Fibroblast of skin of left biceps (primary cell): ENCODE measurements at places on chromosomes 2 and 18.

DNA sequence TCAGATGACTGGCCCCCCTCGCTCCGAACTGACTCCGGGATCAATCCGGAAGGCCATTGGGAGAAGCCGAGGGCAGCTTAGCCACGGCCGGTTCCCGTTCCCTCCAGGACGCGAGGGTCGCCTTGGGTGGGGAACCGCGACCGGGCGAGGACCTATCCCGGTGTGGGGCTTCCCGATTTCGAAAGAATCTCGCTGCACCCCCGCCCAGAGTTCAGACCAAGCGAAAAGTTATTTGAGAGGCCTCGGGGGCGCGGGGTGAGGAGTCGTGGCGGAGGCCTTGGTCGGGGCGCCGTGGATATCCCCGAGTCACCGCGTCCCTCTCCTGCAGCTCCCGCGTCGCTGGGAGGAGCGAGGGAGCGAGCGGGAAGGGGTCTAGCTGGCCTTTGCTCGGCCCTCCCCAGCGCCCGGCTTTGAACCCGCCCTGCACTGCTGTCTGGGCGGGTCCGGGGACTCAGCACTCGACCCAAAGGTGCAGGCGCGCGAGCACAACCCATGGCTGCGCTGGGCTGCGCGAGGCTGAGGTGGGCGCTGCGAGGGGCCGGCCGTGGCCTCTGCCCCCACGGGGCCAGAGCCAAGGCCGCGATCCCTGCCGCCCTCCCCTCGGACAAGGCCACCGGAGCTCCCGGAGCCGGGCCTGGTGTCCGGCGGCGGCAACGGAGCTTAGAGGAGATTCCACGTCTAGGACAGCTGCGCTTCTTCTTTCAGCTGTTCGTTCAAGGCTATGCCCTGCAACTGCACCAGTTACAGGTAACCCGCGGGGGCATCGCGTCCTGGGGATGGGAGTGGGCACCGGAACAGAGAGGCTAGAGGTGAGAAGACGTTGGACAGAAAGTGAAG lies at the start of gene CYP27A1:
CYP27A1 (plus strand) TSS at position 457 of the 837 bp plus-strand sequence; CDS start at position 493, 36 bp downstream.
- DNase-seq: no peak

GRCh38 chr2:219280651-219281050 lies 1.5 kb downstream of the DNAJB2 start:
- no peak for DNase-seq

DNA sequence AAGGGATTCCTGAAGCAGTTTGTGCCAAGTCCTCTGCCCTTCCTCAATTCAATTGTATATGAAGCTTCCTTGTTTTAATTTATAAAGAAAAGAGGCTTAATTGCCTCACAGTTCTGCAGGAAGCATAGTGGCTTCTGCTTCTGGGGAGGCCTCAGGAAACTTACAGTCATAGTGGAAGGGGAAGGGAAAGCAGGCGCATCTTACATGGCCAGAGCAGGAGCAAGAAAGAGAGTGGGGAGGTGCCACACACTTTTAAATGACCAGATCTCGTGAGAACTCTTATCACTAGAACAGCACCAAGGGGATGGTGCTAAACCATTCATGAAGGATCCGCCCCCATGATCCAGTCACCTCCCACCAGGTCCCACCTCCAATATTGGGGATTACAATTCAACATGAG lies 114.2 kb downstream of the SGPP2 start:
- no peak for DNase-seq

GRCh38 chr2:210224941-210225672 lies at the start of gene ACADL:
ACADL (minus strand) TSS chr2:210225447; CDS start chr2:210225263, 184 bp downstream.
- DNase-seq: no peak

DNA sequence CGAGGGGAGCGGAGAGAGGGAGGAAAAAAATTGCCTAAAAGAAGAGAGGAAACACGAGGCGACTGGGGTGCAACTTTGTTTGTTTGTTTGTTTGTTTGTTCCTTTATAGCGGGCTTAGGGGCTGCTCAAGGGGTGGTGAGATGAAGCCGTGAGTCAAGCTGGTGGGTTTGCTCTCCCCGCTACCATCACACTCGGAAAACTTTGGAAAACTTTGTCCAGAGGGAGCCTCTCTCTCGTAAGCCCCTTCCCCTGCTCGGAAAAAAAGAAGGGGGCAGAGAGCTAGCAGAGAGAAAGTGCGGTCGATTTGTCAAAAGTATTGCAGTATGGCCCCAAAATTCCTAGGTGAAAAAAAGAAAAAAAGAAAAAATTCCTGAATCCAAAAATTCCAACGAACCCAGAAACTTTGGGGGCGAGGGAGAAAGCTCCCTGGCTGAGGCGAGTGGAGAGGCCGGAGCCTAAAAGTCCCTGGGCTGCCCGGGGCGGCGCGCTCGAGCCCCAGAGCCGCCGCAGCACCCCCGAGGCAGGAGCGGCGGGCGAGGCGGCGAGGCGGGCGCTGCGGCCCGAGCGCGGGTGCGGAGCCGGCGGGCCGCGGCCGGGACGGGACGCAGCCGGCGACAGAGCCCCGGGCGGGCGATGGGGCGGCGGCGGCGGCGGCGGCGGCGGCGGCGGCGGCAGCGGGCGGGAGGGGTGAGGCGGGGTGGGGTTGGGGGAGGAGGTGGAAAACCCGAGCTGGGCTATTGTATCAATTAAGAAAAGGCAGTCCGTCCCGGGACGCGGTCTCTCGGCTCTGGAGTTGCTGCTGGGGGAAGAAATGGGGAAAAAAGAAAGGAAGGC lies 558 bp upstream of the CYP26B1 start:
- DNase-seq: no peak
